H7 (cell line): ENCODE measurements at places on chromosomes 3 and 15. TPM values are rescaled to one million over a fixed set of nuclear protein-coding genes. Genes with fewer than 3 reads are reported as not detected.
A peak's percentile ranks its signal among the peaks of the same experiment; 100 is the strongest.

DNA sequence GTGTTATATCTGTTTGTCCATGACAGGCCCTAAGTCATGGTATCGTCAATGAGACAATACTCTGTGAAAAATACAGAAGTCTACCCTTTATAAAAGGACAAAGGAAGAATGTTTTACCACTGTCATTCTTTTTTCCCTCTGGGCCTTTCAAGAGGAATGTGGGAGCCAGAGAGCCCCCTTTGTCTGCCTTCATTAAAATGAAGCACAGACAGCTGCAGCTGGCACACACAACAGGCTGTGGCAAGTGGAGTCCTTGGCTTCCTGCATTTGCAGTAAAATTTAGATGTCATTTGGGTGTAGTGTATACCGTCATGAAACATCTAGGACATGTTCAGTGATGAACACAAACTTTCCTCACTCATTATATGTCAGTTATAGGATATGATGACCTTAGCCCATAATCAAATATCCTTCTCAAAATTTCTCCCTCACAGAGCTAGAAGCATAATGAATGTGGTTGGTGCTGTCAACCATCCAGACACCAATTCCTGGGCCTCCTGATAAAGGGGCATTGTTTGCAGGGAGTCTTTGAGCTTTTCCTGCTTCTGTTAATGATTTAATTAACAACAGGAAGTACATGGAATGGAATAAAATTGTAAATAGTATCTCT, 76.4 kb downstream of the DHX36 start:
- DNase-seq: no peak

DNA sequence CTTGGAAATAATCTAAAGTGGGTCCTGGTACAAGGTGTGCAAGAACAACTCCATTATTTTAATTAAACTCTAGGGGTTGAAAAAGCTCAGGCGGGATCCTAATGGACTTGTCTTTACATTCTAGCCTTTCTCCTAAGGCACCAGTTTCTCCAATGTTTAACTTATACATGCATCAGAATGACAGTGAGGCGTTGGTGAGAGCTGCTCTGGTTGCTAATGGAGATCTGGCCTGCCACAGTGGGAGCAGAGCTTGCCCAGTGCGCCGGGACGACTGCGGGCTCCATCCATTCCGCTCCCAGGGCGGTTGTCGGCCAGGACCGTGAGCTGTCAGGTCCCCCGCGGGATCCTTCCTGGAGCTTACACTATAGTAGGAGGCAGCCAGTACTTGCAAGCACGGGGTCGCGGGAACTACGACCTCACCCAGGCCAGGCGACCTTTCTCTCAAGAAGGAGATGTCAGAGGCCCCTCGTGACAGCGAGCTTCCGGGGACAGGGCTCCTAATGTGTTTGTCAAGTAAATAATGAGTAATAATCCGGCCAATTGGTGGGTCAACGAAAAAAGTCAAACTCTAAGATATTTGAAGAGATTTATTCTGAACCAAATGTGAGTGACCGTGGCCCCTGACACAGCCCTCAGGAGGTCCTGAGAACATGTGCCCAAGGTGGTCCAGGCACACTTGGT, 991 bp upstream of the HIGD1A start:
- peak; percentile 69 for DNase-seq

DNA sequence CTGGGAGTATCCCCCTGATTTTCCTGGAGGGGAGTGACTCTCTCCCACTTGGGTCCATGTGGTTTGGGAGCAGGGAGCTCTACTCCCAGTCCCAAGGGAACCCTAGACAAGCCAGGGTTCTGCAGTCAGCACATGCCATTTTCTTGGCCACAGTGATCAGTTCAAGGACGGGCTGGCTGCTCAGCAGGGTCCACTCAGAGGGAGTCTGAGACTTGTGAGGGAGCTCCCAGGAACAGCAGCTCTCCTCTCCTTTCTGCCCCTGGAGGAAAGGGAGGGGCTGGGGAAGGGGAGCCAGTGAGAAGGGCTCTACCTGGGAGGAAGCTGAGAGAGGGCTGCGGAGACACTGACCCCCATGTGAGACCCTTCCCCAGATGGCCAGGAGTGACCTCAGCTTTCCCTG, 29.1 kb upstream of the LMCD1 start:
- peak; percentile 32 for DNase-seq

- no peak for DNase-seq
Measured at GRCh38 chr15:71301958-71302621, 186.8 kb downstream of the THSD4 start.

- no peak for DNase-seq
Measured at GRCh38 chr3:152941859-152942258, 106.9 kb downstream of the P2RY1 start.

DNA sequence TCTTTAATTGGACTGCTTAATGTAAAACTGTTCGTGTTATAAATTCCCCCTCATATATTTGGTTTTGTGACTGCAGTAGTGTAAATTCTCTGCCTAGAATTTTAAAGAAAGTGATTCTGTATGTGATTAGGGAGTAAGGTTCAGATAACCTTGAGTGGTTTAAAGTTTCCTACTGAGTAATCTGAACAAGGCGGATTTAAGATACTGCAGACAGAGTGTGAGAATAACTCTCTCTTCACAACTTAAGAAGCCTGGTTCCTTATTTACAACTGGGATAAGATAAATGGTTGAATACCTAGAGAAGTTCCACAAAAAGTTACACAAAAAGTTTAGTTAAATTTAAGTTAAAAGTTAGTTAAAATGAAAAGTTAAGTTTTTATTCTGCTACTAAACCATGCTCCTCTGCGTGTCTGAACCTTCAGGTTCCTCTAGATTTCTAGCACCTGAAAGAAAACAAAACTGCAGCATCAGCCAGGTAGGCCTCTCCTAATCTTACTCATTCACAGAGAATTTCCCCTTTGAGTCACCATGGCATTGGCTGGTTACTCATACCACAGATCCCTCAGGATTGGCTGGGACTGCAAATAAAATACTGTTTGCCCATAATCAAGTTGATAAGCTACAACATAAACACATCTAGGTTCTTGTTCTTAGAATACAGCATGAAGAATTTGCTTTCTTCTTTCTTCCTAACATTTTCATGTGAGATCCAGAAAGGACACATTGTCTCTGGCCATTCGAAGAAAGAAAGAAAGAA, at the start of gene ARL14:
Gene ARL14, plus strand, starts transcription at position 614 of the 757 bp plus-strand sequence. CDS start 187 bp downstream, outside the sequence.
- no peak for DNase-seq

- DNase-seq: no peak
Measured at GRCh38 chr3:172355836-172356235, 92.4 kb downstream of the GHSR start.

TRH gene
- 0.41 and 0.59 TPM in 2 replicates for total RNA-seq

HHLA2 gene
- total RNA-seq: not detected in 2 replicates

GRCh38 chr3:54826251-54826691, 101.6 kb downstream of the LRTM1 start:
- DNase-seq: no peak

- no peak for DNase-seq
Measured at GRCh38 chr3:41041462-41041861, 157.8 kb upstream of the CTNNB1 start.

GRCh38 chr15:47439146-47440111, 277.9 kb upstream of the SEMA6D start:
- DNase-seq: no peak
